ENCODE measurements at places on chromosomes 6 and 20. TPM values are rescaled to one million over a fixed set of nuclear protein-coding genes. Genes with fewer than 3 reads are reported as not detected.

DNA sequence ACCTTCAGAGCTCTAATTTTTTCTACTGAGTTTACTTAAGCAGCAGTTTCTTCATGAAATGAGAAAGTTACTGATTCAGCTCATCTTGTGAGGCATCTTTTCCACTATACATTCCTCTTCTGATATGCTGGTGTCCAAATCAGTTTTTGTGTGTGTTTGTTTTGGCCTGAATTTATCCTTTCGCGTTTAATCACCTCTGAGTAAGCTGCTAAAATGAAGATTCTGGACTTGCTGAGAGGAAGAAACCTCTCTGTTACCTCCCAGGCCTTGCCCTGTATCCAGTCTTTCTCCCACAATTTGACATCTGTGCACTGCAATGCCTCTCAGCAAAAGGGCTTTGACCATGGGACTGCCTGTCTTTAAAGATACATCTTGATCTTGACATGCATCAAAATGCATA, 536.2 kb upstream of the NRSN1 start:
- DNase-seq: no peak

DNA sequence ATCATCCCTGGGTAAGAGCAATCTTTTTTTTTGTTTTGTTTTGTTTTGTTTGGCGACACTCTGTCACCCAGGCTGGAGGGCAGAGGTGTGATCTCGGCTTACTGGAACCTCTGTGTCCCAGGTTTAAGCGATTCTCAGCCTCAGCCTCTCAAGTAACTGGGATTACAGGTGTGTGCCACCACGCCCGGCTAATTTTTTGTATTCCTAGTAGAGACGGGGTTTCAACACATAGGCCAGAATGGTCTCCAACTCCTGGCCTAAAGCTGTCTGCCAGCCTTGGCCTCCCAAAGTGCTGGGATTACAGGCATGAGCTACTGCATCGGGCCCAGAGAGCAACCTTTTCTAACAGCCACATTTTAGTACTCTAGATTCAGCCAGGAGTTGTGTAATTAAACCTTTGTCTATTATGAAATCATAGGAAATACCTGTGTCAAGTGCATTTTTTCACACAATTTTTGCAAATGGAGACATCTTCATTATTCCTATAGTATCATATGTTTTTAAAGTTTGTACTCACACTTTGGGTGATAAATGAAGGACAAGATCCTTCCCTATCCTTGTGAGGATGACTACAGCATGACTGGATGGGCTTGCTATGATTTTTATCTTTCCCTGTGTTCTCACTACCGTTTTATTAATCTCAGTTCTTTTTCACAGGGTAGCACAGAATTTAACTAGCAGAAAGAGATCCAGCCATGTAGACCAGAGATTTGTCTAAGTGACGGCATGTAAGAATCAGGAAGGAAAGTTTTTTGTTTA, 82.6 kb downstream of the OR2B2 start:
- DNase-seq: no peak

- no peak for DNase-seq
These were observed 81.0 kb downstream of the ATRN start for GRCh38 chr20:3551681-3552434.

DNA sequence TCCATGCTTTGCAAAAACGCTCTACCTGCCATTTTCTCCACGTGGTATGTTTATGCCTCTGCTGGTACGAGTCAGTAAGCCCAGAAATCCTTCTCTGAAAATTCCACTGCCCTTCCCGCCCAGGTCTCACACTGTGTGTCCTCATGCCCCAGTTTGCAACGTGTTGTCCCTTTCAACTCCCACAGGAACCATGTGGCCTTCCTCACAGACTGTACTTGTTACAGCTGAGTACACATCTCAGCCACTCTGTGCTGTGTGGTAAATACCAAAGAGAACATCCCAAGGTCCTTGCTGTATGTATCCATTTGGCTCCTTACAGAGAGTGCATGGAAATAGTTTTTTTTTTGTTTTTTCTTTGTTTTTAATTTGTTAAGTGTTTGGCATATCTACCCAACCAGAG, 56.9 kb downstream of the RTN4IP1 start:
- no peak for DNase-seq

DNA sequence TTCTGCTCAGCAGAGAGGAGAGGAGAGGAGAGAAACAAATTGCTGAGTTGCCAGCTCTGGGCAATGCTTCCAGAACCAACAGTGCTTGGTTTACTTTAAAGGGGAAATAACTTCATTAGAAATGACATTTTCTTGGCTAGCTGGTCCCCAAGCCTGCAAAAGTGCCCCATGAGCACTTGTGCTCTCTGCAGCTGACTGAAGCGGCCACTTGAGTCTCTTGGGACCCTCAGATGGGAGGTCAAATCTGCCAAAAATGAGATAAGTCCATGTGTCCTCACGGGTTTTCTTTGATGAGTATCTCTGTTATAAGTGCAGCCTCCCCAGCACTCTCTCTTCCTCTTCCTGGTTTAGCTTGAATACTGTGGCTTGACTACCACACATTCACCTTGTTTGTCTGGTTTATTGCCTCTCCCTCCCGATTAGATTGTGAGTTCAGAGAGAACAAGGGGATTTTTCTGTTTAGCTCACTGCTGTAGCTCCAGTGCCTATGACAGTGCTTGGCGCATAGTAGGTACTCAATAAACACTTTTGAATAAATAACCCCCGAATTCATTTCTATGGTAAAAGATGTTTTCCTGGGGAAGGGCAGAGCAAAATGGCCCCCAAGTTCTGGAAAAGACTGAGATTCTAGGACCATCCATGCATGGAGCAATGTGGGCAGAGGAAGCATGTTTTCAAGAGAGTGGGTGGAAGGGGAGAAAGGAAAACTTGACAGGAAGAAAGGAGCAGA, 7.0 kb upstream of the RIN2 start:
- no peak for DNase-seq

- DNase-seq: no peak
These were observed 24.6 kb downstream of the RIN2 start for GRCh38 chr20:19782669-19783068.

GRCh38 chr6:144036064-144036834, 28.2 kb upstream of the PLAGL1 start:
- DNase-seq: no peak

DNA sequence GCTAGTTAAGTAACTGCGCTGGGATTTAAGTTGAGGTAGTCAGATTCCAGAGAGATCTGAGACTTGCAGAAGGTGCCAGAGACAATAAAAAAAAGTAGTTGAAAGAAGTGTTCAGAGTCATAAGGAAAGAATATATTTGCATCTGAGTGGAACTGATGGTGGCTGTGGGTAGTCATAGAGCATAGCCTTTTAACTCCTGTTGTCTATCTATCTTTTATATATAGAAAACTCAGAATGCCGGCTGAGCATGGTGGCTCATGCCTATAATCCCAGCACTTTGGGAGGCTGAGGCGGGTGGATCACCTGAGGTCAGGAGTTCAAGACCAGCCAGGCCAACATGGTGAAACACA, 62.0 kb downstream of the CARMIL1 start:
- DNase-seq: no peak

DNA sequence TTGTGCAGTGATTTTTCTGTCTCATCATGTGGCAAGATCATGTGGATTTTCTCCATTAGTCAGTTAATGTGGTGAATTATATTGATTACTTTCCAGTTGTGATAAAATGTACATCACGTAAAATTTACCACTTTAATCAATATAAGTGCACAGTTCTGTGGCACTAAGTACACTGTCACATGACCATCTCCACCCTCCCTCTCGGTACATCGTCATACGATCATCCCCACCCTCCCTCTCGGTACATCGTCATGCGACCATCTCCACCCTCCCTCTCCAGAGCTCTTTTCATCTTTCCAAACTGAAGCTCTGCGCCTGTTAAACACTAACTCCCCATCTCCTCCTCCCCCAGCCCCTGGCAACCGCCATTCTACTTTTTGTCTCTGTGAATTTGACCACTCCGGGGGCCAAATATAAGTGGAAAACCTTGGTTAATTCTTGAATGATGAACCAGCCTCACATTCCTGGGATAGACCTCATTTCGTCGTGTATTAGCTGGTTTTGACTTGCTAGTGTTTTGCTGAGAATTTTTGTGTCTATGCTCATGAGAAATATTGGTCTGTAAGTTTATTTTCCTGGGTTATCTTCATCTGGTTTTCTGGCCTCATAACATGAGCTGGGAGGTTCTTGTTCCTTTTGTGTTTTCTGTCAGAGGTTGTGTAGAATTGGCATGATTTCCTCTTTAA, 10.8 kb downstream of the NTSR1 start:
- no peak for DNase-seq

DNA sequence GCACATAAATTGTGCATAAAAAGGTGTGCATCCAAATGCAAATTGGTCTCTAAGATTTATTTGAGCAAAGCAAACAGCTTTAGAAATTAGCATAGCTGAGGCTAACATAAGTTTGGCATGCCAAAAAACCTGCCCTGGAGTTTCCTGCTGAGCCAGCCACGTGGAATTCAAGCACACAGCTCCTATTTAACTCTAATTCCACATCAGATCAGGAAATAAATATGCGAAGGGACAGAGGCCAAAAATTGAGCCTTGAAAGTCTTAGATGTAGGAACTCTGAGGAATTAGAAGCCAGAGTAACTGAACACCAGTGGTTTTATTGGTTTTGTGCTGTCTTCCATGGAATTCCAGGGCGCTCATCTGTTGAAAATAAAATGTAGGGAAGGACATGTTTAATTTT, 19.6 kb downstream of the SOBP start:
- DNase-seq: no peak

DNA sequence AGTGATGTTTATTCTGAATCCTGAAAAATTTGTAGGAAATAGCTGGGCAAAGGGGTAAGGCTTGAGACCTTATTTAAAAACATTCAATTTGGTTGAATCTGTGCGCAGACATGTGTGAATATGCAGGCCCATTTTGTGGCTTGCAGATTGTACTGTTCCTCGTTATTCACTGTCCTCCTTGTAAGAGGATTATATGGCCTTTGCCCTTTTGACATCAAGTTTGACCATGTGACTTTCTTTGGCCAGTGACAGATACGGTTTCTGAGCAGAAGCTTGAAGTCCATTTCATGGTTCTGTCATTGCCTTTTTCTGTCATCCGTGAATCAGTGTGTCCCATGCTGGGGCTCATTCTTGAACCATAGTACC, 13.4 kb downstream of the AFDN start:
- no peak for DNase-seq

DNA sequence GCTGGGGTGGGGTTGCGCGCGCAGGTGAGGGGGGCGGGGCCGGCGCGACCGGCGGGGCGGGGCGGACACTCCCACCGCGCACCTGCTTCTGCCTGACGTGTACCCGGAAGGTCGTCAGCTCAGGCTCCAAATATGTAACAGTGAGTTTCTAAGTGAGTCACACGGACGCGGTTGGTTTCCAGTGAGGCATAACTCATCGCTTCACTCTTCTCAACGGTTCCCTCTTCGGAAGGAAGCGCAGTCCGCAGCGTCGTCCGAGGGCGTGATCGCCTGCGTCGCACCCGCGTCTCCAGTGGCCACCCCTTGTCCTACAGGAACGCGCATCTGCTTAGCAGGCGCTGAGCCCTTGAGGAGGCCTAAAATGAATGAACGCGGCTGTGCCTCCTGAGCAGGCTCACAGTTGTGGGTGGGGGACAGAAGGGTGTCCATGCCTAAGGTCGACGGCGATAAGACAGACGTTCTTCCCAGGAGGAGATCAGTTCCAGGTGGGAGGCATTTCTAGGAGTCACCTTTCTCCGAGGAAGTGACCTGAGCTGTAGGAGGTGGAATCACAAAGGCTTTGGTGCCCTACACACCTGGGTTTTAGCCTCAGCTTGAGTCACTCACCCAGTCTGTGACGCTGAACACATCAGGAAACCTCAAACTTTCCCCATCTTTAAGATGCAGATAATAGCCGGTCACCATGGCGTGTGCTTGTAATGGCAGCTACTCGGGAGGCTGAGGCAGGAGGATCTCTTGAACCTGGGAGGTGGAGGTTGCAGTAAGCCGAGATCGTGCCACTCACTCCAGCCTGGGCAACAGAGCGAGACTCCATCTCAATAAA, 50.9 kb upstream of the EZR start:
- DNase-seq: peak; percentile 48

DNA sequence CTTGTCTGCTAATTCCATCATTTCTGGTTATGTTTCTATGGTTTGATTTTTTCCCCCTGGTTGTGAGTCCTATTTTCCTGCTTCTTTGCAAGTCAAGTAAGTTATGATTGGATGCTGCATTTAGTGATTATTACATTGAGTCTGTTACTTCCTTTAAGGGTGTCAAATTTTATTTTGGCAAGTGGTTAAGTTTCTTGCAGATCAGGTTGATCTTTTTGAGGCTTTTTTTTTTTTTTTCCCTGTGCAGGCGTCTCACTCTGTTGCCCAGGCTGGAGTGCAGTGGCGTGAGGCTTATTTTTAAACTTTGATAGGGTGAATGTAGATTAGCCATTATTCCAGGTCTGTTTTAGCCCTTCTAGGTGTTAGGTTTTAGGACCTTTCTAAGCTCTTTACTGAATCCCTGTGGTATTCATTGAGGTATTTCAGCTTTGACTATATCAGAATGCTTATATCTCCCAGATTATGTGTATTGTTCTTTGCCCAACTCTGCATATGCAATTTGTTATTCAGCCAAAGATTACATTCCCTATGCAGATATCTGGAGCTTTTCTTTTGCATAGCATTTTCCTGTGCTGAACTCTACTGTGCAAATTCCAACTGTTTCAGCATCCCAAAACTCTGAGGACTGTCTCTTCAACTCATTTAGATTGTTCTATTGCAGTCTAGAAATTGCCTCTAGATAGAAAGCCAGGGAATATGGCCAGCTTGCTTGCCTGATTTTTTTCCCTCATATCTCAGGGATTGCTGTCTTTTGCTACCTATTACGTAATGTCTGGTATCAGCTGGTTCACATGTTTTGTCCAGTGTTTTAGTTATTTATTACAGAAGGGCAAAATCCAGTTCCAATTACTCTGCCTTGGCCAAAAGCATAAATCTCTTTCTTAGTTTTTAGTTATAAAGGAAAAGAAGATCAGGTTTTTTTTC, 113.3 kb downstream of the AFG1L start:
- no peak for DNase-seq

- DNase-seq: no peak
These were observed 123.3 kb downstream of the OGFRL1 start for GRCh38 chr6:71411882-71412281.

DNA sequence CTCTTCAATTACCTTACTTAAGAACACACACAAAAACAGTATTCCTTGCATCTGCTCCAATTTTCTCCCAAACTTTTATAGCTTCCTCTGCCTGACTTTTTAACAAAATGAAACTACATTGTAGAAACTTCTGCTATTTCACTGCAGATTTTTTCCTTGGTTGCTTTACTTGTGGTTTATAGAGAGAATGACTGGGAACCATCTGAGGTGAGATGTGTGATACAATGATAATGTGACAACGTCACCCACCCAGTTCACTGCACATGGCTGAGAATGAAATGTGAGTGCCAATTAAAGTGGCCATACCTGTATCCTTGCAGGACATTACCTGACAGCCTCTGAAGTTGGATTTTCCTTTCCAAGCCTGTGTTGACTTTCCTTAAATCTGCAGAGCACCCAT, 258.4 kb downstream of the CD83 start:
- no peak for DNase-seq

- DNase-seq: no peak
These were observed 17.4 kb downstream of the HSPA12B start for GRCh38 chr20:3749689-3750531.

The KCNS1 gene
- 0.54 TPM for polyA plus RNA-seq

The BPIFB2 gene
- polyA plus RNA-seq: not detected

The LGSN gene
- 0.92 TPM for polyA plus RNA-seq

The SLC16A10 gene
- 29.6 TPM for polyA plus RNA-seq

The CPXM1 gene
- 275 TPM for polyA plus RNA-seq

The RAB44 gene
- not detected for polyA plus RNA-seq

The SLC32A1 gene
- polyA plus RNA-seq: 0.89 TPM

The BLOC1S5 gene
- 33.4 TPM for polyA plus RNA-seq

The SLC22A23 gene
- polyA plus RNA-seq: 14.0 TPM

The EMILIN3 gene
- 11.1 TPM for polyA plus RNA-seq

The KCNK5 gene
- 11.0 TPM for polyA plus RNA-seq

The AHI1 gene
- 33.2 TPM for polyA plus RNA-seq
